Fibroblast of upper back skin (primary cell): ENCODE measurements at places on chromosomes 2 and 18.

GRCh38 chr2:164044622-164045021 is 308.8 kb upstream of the FIGN start:
- no peak for DNase-seq

DNA sequence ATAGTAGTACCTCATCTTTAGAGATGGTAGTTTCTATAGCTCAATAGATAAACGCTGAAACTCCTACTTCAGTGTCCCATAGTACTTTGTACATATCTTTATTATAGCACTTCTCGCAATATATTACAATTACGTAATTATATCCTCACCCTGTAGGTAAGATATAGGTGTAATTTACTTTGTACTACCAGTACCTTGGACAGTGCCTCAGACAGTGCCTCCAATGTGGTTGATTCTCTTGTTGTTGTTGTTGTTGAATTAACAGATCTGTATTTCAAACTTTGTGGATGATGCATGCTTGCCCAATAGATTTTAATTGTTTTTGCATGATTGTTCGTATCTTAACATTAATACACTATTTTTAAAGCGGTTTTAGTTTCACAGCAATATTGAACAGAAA is 188.6 kb downstream of the ARL6IP6 start:
- DNase-seq = no peak

GRCh38 chr2:102895376-102895775 is 133.5 kb downstream of the TMEM182 start:
- DNase-seq = no peak

GRCh38 chr2:96530474-96531357 is 5.8 kb upstream of the ARID5A start:
- peak; percentile 39 for DNase-seq

DNA sequence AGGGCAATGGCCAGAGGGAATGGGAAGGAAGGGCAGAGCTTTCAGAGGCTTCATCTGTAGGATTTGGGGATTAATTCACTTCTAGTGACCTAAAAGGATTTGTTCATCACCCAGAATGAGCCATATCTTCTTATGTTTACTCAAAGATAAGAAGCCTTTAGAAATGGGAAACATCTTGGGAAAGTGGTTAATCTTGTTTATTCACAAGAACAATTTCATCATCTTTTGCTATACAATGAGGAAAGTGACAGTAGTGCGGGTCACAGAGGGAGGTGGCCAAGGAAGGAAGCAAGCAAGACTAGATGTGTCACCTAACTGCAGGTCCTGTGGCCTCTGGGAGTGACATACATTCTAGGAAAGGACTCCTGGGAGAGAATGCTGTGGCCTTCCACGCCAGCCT is 140.4 kb upstream of the ALPP start:
- DNase-seq = no peak

DNA sequence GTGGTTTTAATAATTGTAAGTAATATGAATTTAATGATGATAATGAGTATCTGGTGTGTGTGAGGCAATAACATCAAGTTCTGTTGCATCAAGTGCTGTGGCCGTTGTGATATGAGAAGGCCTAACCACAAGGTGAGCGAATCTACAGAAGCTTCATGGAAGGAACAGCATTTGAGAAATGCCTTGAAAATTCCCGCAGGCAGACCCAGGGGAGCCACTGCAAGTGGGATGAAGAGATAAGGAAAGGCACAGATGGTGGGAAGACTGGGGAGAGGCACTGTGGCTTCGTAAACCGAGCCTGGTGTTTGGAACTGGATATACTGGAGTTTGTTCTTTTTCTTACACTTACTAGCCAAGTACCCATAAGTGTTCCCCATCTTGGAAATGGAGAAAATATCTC is 357.5 kb downstream of the PTPRM start:
- DNase-seq = no peak

DNA sequence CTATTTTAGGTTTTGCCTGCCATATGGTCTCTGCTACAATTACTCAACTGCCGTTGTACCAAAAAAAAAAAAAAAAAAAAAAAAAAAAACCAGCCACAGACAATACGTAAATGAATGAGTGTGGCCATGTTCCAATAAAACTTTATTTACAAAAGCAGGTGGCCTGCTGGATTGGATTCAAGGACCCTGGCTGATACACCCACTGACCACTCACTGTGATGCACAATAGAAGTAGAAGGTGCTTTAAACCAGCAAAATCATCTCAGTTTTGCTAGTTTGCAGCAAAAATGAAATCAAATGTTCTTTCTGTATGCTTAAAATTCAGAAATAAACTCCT is 137.4 kb downstream of the AKAIN1 start:
- DNase-seq = no peak

DNA sequence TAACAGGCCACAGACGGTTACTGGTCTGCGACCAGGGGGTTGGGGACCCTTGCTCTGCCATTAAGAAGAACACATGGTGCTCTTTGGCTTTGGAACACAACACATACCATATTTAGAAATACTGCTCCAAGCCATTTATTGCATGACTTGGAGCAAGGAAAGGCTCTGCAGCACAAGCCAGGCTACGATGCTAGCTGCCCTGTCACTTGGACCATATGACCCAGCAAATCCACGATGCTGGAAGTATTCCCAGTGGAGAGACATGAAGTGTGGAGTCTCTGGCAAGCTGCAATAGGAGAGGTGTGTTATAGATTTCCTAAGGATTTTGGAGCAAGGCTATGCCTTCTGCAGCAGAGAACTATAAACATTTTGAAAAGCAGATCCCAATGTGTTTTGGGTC is 171.2 kb downstream of the HAUS1 start:
- DNase-seq = no peak

DNA sequence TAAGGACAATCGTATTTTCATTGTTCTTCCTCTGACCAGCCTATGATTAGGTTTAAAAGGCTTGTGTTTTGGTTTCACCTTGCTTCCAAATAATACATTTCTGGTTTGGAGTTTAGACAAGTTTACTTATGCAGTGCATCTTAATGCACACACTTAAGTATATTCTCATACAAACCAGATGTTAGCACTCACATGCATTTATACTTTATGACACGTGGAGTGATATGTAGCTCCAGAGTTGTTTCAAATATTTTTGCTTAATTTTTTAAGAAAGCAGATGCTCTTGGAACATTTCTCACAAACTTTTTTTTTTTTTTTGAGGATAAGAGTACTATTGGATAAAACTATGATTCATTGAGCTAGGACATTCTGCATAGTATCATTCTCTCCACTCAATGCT is 109.9 kb downstream of the PDE1A start:
- no peak for DNase-seq

- no peak for DNase-seq
Measured at GRCh38 chr2:206204710-206205109, 45.0 kb downstream of the EEF1B2 start.

DNA sequence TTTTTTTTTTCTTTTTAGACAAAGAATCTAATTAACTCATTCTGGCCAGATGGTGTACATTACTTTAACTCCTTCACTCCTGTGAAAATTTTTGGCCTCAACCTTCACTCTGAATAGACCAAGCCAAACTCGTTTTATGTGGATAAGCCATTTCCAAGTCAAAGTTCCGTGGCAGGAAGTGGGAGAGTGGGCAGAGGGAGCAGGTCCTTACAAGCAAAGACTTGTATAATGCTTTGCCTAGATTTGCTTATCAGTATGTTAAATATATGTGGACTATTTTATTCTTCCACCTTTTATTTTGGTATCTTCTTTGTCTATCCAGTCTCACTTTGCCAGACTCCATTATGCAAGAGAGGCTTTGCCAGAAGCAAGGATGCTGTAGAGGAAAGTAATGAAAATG is 178.1 kb upstream of the TNP1 start:
- no peak for DNase-seq

GRCh38 chr2:45168711-45169338 is 159.6 kb upstream of the SIX2 start:
- no peak for DNase-seq

DNA sequence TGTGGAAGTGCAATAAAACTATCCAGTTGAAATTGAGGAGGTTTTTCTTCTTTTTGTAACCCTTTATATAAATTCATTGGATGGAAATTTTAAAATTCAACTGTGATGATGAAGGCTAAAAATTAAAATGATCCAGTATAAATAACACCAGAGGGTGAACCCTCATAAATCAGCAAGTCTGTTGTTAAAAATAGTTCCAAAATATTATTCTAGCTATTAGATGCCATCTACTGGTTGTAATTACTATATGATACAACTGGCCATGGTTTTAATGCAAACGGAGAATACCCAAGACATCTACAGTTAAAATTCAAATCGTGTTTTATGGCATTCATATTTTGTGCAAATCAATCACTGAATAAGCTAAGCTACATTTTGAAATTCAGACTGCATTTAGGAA is 53.8 kb downstream of the TMEM200C start:
- DNase-seq = no peak

- DNase-seq = no peak
Measured at GRCh38 chr2:36384454-36384853, 28.9 kb downstream of the CRIM1 start.

- DNase-seq = no peak
Measured at GRCh38 chr2:85746321-85747004, 7.3 kb upstream of the ATOH8 start.

- DNase-seq = no peak
Measured at GRCh38 chr2:121736140-121736461, 574 bp downstream of the NIFK start.

- no peak for DNase-seq
Measured at GRCh38 chr2:154392256-154392655, 306.2 kb upstream of the KCNJ3 start.

DNA sequence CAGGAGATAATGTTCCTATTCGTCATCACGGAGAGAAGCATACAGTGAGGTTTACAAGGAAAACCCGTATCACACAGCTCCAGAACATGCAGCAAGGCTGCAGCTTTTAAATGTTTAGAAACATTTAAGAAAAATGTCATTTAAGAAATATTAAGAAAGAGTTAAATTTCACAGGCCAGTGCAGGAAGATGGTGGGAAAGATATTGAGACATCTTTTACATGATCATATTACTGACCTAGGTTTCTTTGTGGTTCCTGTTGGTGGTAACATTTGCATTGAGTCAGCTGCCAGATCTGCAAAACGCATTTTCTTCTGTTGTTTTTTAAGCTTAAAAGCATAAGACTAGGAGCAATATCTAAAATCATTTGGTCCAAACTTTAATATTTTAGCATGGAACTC is 44.9 kb downstream of the CPO start:
- peak; percentile 43 for DNase-seq

DNA sequence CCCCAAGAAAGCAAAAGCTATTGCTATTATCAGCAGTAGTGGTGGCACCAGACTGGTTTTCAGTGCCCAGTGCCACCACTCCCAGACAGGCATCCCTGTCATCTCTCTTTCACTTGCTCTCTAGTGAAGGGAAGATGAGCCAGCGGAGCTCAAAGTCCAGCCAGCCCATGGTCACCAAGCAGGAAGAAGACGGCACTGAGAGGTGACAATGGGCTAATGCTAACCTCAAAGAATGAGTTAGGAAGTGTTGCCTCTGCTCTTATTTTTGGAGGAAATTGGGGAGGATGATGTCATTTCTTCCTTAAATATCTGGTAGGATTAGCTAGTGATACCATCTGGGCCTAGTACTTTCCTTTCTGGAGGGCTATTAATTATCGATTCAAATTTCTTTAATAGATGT is 1.7 kb downstream of the SP140 start:
- DNase-seq = no peak

GRCh38 chr2:55231546-55232083 is 478 bp downstream of the CLHC1 start:
- no peak for DNase-seq

- no peak for DNase-seq
Measured at GRCh38 chr18:12119358-12119757, 25.7 kb downstream of the ANKRD62 start.

GRCh38 chr18:4248686-4249085 is 206.4 kb downstream of the DLGAP1 start:
- no peak for DNase-seq

DNA sequence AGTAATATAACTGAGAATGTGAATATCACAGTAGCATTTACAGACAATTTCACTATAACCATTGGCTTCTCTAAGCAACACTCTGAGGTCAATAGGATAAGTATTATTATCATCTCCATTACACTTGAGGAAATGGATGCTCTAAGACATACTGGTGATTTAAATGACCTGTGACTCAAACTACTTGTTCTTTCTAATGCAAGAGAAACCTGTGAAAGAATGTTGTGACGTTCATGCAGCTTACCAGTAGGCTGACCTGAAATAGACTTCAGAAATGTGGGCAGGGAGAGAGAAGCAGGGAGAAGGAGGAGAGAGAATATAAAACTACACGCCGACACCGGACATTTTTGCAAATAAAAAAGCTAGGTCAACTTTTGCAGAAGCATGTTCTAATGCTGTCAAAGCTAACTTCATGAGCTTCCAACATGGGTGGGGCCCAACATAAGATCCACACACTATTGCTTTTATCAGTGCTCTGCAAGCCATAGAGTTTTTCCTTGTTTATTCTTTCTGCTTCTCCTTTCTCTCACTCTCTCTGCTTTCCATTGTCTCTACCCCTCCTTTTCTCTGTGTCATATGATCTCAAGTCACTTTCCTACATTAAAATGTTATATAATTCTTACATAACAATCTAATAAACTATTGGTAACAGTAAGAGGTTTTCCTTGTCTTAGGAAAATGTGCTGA is 217.6 kb upstream of the FN1 start:
- DNase-seq = peak; percentile 66

DNA sequence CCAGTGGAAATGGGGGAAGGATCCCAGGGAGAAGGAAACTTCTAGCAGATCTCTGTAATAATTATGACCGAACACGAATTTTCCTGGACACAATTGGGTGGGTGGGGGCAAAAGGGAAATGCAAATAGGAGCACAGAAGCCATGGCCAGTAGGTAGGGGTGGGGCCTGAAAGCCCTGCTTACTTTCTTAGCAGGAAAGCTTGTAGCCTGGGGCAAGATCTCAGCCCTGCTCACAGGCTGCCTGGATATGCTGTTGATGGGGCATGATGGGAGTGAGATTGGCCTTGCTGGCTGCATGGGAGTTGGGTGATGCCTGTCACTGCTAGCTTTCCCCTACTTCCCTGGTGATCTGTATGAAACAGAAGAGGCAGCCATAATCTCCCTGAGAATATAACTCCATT is 45.9 kb upstream of the SPOPL start:
- DNase-seq = no peak

DNA sequence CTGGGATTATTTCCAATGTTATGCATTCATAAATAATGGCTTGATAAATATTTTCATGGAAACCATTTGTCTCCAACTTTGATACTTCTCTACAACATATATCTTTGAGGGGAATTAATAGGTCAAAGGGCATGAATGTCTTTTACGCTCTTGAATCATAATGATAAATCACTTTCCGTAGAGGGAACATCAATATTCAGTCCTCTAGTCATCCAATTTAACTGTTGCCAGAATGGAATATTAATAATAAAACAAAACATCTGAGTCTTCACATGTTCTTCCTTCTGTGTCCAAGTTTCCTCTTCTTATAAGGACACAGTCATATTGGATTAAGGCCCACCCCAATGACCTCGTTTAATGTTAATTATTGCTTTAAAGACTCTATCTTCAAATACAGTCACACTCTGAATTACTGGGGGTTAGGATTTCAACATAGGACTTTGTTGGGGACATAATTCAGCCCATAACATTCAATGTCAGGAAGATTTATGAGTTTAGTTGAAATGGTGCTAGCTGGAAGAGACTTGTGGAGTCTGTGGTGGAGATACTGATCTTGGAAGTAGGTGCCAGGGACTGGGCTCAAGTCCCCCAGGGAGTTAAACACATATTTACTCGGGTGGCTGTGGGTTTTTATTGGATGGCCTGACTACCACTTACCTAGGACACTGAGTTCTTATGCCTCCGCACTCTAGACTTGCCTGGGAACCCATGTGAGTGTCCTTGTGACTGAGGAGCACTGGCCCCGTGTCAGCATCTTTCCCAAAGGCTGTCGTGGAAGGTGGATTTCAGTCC is 85.0 kb upstream of the SEC11C start:
- DNase-seq = peak; percentile 62
